ENCODE measurements at places on chromosomes 1 and 21. TPM values are rescaled to one million over a fixed set of nuclear protein-coding genes. Genes with fewer than 3 reads are reported as not detected.

The MATN1 gene
- 0.06 TPM for total RNA-seq

The TFB2M gene
- total RNA-seq: 56.5 TPM

The FHAD1 gene
- total RNA-seq: 4.8 TPM

GRCh38 chr1:63701187-63701586 is 72.6 kb upstream of the ROR1 start:
- DNase-seq: no peak
